ENCODE measurements at places on chromosomes 3 and 15.

DNA sequence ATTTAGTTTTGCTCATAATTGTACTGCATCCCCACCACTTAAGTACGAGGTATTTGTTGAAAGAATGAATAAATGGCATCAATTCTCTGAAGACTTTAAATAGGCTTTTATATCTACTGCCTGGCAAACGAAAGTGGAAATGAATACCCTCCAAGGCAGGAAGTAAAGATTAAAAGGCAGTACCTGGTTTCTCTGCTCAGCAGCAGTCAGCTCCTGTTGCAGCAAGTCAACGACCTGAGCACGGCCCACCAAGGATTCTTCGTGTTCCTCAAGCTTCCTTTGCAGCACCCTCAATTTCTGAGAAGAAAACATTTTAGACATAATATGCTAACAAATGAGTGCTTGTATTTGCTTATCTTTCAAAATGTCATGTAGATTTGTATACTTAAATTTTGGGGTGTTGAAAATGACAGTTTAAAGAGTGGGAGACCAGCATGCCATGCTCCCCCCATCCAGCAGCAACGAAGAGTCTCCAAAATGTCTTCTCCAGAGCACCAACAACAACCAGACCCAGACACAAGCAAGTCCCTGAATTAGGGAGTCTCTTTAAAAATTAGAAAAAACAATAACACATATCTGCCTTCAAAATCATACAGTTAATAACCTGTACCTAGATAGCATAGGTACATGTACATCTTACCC is 31.2 kb downstream of the GOLGB1 start:
- DNase-seq = no peak

GRCh38 chr15:27706300-27706699 is 392.8 kb downstream of the OCA2 start:
- DNase-seq = no peak

- no peak for DNase-seq
These were observed 107.7 kb upstream of the RPL32 start for GRCh38 chr3:12948891-12949711.

DNA sequence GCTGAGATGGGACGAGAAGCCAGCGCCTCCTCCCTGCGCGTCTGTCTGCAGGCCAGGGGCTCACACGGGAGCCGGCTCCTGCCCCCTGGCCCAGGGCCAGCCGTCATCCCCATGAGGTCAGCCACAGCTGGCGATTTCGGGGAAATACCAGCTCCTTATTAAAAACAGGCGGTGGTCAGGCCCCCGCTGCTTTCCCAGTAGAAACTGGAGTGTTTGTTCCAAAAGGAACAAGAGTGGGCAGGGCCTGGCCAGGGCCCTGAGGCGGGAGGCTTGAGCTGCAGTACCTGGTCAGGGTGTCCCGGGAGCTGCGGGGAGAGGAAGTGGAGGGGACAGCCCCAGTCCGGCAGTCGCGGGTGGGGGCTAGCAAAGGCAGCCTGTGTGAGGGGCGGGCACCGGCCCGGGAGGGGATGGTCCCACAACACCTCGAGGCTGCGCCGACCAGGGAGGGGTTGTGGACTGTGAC is 17.8 kb downstream of the MYL3 start:
- no peak for DNase-seq

DNA sequence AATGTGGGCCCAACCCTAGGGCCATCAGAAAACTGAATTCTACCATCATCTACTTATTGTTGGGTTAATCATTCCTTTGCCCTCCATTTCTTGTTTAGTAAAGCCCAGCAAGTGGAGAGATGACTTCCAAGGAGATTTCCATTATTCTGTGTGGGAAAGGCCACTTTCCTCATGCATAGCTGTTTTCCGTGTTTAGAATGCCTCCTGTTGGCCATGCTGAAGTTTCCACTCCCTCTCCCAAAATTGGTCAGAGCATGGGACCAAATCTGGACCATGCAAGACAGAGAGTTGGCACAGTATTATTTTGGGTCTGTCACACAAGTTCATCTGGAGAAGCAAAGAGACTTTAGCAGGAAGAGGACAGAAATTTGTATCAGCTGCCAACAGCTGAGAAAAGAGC is 15.3 kb upstream of the SUSD5 start:
- no peak for DNase-seq

- no peak for DNase-seq
These were observed 76.4 kb upstream of the SLC4A7 start for GRCh38 chr3:27560484-27561056.

GRCh38 chr15:27937851-27938250 is 161.3 kb downstream of the OCA2 start:
- DNase-seq = no peak

DNA sequence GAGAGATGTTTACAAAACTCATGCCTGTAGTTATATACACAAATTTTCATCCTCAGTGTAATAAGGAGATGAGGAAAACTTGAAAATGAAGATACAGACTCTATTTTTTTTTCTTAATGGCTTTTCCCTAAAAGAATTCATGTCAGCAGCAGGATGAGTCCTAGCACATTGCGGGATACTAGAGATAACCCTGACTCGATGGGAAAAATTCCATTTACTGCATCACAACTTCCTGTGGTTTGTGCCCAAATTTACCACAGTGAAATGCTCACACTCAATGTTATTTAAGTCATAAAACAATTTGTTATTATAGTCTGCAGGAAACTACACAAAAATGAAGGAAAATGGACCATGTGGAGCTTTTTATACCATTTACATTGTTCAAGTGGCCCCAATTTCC is 581.9 kb upstream of the ZNF717 start:
- no peak for DNase-seq

GRCh38 chr15:32885713-32886112 is 167.9 kb downstream of the GREM1 start:
- DNase-seq = no peak

DNA sequence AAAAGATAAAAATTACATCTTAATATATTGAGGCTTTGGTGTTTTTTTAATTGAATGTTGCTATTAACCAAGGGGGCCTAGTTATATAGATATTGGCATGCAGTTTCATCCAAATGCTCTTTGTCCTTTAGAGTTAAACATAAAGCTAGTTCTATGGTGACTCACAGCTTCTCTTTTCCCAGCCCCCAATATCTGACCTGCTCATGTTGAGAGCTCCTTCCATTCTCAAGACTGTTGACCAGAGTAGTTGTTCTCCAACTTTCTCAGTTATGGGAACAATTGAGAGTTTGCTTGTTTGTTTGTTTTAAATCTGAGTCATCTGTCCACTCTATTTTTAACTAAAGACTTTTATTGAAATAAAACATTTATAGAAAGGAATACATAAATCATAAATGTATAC is 15.8 kb upstream of the RARB start:
- DNase-seq = no peak

DNA sequence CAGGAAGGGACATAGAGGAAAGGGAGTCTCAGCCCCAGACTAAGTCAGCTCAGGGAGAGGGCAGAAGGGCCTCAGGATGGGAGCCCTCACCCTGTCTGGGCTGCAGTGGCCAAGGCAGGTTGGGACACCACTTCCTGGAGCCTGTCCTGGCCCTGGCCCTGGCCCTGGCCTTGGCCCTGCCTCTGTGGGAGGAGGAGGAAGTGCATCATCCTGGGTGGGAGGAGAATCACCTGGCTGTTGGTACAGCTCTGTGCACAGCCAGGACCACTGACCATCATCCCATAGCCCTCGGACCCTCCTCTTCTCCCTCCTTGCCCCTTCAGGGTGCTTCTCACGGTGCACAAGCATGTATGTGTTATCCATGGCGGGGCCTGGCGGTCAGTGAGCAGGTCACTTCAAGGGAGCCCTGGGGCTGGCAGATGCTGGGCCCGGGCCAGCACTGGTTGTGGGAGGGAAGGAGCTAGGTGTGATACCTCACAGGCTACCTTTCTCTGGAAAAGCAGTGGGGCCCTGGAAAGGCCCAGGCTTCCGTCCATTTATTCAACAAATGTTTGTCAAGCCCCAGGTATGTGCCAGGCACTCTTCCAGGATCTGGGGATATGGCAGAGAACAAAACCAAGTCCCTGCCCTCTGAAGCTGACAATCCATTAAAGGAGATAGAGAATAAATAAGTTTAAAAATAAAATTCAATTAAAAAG is 8.2 kb upstream of the APEH start:
- no peak for DNase-seq

DNA sequence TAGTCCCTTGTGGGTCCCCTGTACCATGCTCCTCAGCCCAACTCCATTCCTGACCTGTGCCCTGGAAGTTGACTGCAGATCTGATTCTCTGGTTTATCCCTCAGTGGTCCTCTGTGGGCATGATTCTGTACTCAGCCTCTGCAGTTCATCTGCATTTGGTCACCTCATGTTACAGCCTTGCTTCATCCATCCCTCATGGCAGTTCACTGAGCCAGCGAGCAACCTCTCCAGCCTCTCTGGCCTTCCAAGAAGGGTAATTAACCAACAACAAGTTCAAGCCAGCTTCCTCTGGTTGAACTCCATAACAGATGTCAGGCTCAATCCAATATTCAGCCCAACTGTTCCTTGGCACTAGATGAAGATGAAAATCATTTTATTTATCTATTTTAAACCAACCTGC is 509.5 kb downstream of the NTRK3 start:
- no peak for DNase-seq

DNA sequence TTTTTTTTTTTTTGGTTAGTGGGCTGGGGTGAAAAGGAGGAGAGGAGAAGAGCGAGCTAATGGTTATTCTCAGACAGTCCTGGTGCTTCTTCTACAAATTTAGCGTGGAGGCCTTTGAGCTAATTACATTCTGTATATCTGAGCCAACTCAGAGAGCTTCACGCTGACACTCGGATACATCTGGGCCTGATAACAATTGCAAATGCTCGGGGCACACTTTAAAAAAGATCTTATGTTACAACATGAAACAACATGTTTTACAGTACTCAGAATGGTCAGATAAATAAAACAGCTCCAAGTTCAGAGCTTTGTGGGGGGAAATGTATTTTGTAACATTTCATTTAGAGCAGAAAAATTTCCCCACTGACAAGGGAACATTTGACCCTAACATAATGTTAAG is 966.9 kb upstream of the NR2F2 start:
- no peak for DNase-seq

DNA sequence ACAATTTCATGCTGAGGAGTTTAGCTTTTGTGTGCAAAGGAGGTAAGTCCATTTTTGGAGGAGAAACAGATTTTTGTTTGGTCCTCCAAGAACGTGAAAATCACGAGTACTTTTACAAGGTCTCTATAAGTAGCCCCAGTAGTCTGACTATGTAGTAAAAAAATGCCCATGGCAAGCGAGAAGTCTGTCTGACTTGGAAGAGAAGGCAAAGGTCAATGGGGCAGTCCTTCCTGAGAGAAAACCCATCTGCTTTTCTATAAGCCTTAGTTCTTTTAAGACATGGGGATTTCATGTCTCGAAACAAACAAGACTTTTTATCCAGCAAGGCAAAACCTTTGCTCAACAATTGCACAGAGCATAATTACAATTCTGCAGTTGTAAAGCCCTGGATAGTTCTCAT is 183.2 kb downstream of the GAP43 start:
- DNase-seq = no peak

DNA sequence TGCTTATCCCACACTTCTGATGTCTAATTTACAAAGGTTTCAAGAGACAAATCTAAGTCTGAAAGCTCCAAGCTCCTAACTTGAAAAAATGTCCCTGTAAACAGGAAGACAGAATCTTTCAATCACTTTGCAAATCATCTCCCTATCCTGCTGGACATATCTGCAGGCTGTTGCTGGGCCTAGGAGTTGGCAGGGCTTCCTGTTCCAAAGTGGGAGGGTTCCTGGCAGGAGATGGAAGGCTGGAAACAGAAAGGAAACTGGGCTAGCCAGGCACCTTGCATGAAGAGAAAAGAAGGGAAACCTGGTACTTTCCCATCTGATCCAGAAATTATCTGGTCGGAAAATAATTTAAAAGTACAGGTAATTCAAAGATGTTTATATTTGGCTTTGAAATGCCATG is 227.3 kb upstream of the IL12A start:
- no peak for DNase-seq

- DNase-seq = no peak
These were observed 883.6 kb upstream of the NR2F2 start for GRCh38 chr15:95446854-95447253.

DNA sequence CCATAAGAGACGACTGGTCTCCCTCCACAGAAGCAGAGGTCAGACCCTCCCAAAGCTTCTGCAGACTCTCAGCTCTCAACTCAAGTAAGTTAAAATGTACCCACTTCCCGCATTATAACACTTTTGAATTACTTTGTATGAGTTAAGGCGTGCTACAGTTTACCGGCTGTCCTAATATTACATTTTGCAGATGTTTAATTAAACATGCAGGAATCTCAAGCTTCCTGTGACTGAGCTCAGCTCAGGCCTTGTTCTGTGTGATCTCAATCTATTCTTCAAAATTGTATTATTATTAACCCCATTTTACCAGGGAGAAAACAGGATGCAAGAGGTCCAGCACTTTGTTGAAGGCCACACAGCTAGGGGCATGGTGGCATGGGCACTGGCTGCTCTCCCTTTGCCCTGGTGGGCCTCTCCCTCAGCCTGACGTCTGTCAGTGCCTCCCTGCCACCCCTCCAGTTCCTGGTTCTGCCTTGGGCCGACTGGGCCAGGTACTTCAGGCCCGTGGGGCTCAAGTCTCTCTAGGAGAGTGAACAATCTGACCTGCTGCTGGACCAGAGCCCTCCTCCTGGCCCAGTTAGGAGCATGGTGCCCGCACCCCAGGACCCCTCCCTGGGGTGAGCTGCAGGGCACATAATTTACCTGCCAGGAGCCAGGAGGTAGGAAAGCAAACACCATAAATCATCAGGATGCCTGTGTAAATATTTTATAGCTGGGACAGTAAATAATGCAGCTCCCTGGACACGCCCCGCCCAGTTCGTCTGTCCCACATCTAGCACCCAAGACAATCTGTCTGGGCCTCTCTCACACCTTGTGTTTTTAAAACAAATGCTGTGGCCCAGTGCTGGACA is 14.9 kb upstream of the RFT1 start:
- no peak for DNase-seq

- no peak for DNase-seq
These were observed 134.4 kb upstream of the SKOR1 start for GRCh38 chr15:67690936-67691335.

DNA sequence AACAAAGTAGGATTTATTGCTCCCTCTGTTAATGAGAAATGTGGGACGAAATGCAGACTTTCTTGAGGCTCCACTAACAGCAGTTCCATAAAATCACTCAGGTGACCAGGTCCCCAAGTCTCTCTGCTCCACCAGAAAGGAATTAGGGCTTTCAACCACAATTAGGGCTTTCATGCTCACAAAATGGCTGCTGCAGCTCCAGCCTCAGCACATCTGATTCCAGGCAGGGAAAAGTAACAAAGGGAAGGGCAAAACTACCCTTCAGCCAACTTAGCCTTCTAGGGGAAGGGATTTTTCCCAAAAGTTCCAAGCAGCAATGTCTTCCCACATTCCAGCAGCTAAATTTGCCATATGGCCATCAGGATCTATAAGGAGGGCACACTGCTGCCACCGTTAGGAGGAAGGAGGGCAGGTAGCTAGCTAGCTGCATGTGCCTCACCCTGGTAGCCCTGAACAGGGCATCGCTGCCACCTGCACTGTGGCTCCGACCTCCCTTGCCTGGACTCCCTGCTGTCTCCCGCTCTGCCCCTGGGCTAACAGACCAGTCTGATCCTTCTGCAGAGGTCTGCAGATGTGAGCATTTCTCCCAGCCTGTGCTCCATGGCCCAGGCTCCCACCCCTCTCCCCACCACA is 12.8 kb downstream of the CFAP100 start:
- no peak for DNase-seq
